ENCODE measurements at places on chromosomes 16 and 17.

DNA sequence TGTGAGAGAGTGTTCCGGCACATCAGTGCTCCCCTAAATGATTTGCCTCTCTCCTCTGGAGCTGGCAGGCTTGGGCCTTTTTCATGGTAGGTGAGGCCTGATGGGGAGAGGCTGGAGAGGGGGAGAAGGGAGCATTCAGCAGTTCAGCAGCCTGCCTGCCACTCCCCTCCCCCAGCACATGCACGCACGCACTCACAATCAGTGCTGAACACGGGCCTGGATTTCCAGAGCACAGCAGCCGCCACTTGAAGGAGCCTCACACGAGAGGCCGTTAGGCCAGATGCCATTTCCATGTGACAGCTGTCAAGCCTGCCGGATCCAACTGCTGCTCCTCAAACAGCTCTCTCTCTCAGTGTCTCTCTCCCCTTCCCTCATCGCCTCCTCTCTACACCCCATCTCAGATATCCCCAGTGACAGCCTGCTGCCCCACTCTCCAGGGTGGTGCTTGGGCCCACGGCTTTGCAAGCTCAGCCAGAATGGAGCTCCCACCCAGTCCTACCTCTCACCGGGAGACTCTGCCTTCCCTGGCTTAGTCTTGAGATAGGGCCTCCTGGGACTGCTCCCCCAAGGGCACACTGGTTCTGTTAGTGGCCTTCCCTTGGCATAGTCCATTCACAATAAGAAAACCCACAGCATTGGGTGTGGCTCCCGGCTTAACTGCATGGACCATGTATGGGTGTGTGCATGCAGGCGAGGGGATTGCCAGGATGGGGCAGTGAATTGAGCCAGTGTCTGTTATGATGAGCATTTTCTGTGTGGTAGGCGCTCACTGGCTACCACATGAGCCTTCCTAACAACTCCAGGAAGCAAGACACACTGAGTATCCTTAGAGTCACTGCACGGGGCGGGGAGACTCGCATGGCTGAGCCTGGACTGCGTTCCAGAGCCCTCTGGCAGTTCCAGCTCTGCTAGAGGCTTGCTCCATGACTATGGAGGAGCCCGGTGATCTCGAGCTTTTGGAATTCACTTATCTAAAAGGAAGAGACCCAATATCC, 226.2 kb downstream of the CCDC182 start:
- peak; percentile 68 for DNase-seq

DNA sequence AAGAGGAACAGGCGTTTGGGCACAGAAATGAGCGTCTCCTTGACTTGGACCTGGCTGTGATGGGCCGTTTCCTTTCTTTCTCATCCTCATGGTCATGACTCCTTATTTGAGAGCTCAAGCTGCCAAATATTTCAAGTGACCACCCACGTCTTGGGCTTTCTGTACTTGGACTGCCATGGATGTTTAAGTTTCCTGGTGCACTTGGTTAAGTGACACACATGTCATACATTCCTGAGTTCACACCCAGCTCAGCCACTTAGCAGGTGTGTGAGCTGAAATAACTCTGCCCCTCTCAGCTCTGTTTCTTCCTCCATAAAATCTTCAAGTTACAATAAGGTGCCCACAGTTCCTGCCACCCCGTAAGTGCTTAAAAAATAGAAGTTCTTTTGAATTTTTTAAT, 114.5 kb downstream of the CLEC16A start:
- no peak for DNase-seq

DNA sequence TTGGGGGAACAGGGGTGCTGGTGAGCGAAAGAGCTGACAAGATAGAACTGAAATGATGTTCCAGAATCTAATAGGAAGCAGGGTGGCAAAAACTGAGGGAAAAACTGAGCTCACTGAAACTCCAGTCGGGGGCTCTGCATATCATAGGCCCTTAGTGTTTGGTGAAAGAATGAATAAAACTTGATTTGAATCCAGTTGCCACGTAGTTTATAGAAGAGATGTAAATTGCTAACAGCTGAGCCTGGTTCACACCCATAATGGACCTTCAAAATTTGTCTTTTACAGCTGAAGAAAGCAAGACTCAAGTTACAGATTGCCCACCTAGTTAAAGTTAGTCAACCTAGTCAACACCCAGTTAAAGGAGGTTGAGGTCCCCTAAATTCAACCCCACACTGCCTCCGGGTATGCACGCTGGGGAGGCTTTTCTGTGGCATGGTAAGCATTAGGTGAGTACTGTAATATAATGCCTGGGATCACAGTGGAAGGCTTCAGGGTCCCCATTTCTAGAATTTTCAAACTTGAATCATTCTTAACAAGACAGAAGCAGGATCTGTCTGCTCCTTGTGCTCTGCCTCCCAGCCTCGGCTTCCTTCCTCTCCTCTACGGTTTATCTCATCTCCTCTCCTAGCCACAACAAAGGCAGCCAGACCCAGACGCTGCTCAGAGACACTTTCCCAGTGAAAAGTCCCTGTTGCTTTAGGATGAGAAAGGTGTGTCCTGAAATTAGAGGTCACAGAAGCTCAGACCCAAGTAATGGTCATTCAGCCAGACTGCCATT, 26.9 kb upstream of the SUPT4H1 start:
- no peak for DNase-seq

DNA sequence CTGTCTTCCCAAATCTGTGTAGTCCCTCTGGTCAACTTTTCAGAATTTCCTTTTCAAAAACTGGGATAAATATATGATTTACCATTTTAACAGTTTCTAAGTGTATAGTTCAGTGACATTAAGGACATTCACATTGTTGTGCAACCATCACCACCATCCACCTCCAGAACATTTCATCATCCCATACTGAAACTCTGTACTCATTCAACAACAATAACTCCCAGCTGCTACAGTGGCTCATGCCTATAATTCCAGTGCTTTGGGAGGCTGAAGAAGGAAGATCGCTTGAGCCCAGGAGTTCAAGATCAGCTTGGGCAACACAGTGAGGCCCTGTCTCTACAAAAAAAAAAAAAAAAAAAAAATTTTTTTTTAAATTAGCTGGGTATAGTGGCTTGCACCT, 131.0 kb downstream of the AATF start:
- DNase-seq = no peak

- DNase-seq = no peak
Observed at GRCh38 chr17:9936095-9936494, 31.0 kb upstream of the RCVRN start.

DNA sequence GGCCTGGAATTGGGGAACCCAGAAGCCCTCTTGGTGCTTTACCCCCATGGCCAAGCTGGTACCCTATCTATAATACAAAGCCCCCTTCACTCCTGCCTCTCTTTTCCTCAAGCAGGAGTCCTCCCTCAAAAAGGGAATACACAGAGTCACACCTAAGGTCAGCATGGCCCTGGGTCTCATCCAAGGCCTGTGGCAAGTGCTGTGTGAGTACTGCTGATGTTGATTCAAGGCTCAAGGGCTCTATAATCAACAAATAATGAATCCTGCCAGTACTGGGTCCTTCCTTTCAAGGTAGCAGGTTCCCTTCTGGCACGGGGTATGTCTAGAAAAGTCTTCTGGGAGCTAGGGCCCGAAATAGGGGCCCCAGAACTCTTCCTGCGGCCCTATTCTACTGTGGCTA, 187.3 kb downstream of the CYB561 start:
- DNase-seq = no peak

- DNase-seq = no peak
Observed at GRCh38 chr17:2374549-2375285, 26.1 kb downstream of the MNT start.

- no peak for DNase-seq
Observed at GRCh38 chr17:8856869-8857575, 10.5 kb downstream of the PIK3R6 start.

DNA sequence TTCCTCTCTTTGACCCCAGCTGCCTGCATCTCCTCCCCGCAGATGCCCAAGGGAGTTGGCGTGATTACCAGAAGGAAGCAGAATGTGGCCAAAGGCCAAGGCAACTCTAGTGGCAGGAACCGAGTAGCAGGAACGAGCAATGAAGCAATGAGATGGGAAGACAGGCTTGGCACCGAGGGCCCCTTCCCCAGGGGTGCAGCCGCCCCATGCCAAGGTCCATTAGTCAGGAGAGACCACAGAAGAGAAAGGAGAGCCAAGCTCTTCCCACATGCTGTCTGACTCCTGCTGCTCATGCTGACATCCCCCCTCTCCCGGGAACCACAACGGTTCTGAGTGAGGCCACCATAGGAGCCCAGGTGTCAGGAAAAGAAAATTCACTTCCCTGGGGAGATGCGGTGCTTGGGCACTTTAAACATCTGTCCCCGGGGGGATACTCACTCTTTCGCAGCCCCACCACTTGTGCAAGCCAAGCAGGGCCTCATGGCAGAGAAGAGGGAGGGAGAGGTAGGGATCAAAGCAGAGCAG, 67.4 kb downstream of the MYO18A start:
- peak; percentile 89 for DNase-seq

DNA sequence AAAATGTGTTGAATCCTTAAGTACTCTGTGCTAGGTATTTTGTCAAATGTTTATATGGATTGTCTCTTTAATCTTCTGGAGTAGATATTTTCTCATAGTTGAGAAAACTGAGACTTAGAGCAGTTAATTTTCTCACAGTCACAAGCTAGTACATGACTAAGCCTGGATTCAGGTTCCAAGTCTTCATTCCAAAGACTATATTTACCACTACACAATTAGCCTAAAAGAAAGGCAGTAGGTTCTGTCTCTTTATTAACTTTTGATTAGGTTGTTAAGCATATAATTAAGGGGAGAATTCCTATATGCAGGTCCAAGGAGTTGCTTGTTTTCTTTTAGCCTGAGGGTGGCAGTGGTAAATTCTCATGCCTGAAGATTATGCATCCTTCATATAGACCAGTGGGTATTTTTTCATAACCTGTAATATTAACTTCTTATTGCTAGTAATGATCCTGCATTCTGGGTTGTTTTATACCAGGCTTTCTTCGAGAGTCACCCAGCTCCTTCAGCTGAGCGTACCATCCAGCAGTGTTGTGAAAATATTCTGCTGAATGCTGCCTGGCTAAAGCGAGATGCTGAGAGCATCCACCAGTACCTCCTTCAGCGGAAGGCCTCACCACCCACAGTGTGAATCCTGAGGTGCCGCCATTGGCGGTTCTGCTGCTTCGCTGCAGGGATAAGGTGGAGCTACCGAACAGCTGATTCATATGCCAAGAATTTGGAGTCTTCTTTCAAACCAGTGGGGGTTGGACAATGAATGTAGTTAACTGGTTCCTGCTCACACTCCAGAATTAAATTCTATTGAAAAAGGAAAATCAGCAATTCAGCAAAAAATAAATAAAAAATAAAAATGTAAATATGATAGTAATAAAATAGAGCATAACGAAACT, 28.2 kb upstream of the KPNB1 start:
- peak; percentile 63 for DNase-seq

DNA sequence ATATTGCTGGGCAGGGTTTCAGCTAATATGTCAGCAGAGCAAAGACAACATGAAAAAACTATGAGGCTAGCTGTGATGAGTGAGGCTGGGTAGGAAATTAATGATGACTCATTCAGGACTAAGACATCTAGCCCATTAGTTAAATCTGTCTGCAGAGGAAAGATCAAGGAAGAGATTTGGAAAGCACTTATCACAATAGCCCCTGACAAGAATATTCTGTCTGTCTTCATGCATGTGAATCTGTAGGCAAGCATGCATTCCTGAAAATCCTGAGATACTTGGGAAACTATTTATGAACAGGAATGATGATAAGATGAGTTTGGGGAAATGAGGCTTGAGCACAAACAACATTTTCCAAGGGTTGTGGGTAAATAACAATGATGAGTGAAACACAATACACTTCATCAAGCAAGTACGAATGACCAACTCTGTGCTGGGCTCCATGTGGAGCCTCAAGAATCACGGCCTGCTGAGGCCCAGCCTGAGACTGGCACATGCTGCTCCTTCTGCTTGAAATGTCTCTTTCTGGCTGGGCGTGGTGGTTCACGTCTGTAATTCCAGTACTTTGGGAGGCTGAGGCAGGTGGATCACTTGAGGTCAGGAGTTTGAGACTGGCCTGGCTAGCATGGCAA, 96.5 kb upstream of the ASIC2 start:
- DNase-seq = no peak

- DNase-seq = no peak
Observed at GRCh38 chr17:38735161-38735997, 5.2 kb downstream of the CISD3 start.

DNA sequence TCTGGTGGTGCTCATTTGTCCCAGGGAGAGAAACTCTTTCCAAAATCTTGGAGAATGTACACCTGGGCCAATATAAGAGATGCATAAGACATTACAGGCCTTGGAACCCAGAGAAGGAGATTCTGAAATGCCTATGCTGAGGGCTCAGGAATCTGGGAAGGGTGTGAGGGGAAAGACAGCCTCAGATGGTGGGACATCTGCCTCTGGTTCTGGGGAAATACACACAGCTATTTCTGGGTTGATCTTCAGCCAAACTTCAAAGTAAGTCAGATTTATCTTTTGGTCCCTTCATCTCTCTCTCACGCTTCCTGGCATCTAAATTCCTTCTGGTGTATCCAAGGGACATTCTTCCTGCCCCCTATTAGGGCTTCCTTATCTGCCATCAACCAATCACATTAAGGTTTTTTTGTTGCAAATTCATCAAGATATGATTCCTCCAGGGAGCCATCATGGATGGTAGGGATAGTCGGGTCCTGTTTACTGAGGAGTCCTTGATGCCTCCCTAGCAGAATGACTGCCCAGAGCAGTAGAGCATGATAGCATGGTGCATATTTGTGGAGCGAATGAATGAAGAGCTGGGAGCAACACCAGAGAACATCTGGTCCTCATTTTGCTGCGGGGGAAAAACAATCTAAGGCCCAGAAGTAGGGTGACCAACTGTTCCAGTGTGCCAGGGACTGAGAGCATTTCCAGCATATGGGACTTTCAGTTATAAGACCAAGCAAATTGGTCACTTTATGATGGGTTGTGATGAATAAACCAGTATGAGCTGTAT, 35.7 kb upstream of the DYNLL2 start:
- no peak for DNase-seq

- peak; percentile 88 for DNase-seq
Observed at GRCh38 chr17:75205037-75205792, at the start of gene NUP85. NUP85 (plus strand) TSS chr17:75205679; CDS start chr17:75205762, 83 bp downstream.

GRCh38 chr17:41965694-41966462, 717 bp upstream of the CNP start:
- DNase-seq = no peak

GRCh38 chr16:6286176-6286575, 1046.5 kb upstream of the RBFOX1 start:
- DNase-seq = no peak

GRCh38 chr17:9220398-9221146, 199.3 kb downstream of the NTN1 start:
- DNase-seq = no peak

Data from gastrocnemius medialis (tissue), 4 donors.